ENCODE measurements at places on chromosomes 1 and 21.
A peak's percentile ranks its signal among the peaks of the same experiment; 100 is the strongest.

DNA sequence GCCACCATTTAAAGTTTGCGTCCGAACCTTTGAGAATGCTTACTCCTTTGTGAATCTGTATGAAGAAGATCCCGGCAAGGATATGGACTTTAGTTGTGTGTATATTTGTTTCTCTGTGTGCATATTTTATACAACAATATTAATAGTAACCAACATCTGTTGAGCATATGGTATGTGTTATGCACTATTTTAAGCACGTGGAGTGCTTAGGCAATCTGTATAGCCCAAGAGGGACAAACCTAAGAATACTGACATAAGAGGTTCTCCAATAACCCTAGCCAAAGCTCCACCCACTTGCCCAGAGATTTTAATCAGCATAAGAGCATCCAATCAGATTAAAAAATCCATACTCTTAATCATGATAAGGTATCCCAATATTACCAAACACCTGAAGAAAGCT is 92.7 kb downstream of the MAB21L3 start:
- no peak for DNase-seq

DNA sequence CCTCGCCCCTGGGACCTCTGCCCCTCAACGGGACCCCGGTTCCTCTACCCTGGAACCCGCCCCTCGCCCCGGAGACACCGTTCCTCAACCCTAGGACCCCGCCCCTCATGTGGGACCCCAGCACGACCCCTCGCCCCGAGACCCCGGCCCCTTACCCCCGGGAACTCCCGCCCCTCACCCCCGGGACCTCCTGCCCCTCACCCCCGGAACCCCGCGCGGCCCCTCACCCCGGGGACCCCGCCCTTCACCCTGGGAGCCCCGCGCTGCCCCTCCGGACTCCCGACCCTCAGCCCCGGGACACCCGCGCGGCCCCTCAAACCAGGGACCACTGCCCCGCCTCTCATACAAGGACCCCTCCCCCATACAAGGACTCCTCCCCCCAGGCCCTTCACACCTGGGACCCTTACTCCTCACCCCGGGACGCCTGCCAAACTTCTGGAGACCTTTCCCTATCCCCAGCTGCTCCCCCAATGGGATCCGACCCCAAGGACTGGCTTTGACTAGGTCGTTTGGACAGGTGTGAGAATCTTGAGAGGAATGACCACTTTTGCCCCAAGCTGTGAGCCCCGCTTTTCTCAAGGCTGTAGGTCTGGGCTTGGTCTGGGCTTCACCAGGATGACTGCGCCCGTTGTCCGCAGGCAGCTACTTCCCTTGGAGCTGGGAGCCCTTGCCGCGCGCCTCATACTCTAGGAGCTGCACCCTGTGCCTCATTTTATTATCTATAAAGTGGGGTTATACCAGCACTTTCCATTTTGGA is 843 bp downstream of the DIP2A start:
- peak; percentile 37 for DNase-seq

- DNase-seq = no peak
Measured at GRCh38 chr1:91621360-91621759, 120.7 kb downstream of the CDC7 start.

DNA sequence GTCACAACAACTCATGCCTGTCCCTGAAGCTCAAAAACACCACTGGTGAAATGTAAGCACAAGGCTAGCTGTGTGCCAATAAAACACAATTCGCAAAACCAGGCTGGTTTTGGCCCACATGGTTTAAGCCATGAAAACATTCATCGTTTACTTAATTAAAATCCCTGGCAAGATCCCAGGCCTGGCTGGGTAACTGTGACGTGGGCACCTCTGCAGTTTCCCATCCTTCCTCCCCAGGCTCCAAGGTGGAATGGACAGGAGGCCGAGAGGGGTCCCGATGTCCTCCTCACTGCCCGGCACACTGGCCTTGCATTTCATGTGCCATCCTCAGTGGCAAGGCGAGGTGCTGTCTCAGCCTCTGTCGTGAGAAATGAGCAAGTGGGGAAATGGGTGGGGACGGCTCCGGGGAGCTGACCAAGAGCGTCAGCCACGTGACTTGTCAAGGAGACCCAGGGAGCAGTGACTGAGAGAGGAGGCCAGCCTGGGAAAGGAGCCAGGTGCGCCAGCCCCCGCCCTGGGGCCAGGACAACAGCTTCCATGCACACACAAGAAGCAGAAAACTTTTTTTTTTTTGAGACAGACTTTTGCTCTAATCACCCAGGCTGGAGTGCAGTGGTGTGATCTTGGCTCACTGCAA is 153.1 kb upstream of the RAB4A start:
- DNase-seq = no peak

DNA sequence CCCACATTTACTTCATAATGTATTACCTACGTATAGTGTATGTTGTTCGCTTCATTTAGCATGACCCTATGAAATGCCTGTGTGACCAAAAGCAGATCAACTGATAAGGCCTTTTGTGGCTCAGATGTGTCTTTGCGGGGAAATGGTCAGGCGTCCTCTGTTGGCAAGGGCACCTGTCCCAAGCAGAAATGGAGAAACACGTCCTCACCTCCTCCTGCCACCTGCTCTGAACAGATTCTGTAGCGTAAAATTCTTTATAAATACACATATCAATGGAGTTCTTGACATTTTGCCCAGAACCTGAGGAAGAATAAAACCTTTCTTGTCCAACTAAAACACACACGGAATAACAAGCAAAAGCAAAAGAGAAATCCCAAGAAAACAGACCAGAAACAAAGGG is 417.9 kb downstream of the KIF26B start:
- DNase-seq = no peak
